ENCODE measurements at places on chromosomes 6 and 20.

DNA sequence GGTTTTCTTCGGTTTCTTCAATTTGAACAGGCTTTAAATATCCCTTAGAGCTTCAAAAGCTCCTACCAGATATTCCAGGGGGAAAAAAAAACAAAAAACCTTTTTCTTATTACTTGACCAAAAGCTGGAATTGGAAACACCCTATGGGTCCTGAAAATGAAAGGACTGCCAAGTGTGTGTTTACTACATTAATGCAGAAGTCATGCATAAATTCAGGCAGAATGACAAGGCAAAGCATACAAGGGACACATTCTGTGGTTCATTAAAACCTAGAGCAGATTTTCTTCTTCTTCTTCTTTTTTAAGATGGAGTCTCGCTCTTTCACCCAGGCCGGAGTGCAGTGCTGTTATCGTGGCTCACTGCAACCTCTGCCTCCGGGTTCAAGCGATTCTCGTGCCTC, 119.1 kb downstream of the GMDS start:
- DNase-seq: no peak

DNA sequence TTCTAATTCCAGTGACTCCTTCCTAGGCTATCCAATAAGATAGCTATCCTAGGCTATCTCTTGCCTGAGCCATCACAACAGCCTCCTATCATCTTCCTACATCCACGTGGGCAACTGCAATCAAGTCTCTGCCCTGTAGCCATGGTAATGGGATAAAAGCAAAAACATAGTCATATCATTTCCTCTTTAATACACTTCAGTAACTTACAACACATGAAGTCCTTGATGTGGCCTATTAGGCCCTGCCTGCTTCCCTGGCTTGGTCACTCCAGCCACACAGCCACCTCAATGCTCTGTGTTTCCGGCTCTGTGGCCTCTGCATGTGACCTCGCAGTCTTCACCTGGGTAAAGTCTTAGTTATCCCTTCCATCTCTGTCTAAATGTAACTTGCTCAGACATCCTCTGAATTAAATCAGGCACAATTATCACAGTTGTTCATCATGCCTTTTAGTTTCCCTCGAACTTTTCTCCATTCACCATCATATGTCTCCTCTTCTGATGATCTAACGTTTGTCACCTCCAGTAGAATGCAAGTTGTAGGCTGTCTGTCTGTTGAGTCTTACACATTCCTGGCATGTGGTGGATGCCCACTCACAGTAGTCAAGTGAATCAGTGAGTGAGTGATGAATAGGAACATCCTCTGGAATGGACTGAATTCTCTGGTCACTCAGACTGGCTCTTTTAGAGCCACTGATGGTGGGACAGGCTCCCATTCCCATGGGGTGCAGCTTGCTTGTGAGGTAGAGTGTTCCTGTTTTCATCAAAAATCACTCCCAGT, 229.4 kb downstream of the TBC1D7 start:
- no peak for DNase-seq

- no peak for DNase-seq
Observed at GRCh38 chr6:85401186-85402021, 48.5 kb upstream of the NT5E start.

GRCh38 chr20:32752458-32753250, 9.4 kb upstream of the COMMD7 start:
- peak; percentile 40 for DNase-seq

DNA sequence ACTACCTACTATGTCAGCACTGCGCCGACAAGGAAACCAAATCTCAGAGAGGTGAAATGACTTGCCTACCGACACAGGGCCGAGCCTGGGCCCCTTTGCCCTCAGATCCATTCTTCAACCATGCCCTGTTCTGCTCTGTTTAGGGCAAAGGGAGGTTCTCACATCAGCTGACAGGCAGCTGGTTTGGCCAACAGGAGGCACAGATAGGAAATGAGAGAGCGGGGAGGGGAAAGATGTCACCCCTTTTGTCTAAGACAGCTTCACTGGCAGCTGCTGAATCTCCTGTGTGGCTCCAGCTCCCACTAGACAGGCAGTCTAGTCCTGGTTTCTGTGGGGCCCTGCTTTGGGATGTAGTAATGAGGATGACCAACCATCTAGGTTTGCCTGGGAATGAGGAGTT, 158.7 kb downstream of the TMEM200A start:
- DNase-seq: no peak
